ENCODE measurements at places on chromosomes 11 and 22.
A peak's percentile ranks its signal among the peaks of the same experiment; 100 is the strongest.

GRCh38 chr22:47225080-47225930 is 462.9 kb downstream of the TBC1D22A start:
- DNase-seq: no peak

DNA sequence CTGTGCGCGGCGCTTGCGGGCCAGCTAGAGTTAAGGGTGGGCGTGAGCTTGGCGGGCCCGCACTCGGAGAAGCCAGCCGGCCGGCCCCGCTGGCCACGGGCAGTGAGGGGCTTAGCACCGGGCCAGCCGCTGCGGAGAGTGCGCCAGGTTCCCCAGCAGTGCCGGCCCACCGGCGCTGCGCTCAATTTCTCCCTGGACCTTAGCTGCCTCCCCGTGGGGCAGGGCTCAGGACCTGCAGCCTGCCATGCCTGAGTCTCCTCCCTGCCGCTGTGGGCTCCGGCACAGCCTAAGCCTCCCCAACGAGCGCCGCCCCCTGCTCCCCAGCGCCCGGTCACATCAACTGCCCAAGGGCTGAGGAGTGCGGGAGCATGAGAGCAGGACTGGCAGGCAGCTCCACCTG is 5.2 kb upstream of the PES1 start:
- DNase-seq: no peak

GRCh38 chr11:68386331-68386978 is 74.1 kb downstream of the LRP5 start:
- DNase-seq: no peak

DNA sequence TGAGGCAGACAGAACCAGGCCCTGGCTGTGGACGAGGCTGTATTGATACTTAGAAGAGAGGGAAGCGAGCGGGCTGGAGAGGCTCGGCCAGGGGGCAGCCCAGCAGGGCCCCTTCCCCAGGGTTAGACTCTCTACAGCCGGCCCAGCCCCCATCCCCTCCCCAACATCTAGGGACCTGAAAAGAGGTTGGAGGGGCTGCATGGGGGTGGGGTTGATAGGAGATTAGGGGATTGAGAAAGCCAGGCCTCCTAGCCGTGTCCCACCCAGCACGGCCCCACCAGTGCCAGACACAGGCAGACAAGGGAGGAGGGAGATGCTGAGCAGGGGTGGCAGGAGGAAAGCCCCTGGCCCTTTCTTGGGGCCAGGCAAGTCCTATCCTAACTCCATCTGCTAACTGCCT is 5.7 kb downstream of the LSP1 start:
- no peak for DNase-seq

GRCh38 chr11:81573367-81573766 is 1160.3 kb downstream of the FAM181B start:
- DNase-seq: no peak

- DNase-seq: no peak
Measured at GRCh38 chr22:22820076-22820475, 67.5 kb upstream of the IGLL5 start.

DNA sequence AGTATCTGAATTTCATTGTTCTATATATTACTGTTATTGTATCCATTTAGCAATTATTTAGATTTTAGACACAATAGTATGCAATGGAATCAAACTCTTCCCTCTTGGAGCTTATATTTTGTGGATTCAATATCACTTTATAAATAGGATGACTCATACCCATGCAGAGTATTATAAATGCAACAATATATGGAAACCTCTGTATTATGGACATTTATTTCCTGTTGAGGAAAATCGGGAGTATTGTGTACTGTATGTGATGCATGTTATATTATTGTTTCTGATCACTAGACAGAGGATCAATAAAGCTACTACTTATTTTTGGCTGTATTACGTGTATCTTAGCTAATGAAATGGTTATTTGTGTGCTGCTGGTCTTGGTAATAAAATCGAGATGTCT is 770 bp downstream of the METTL15 start:
- DNase-seq: peak; percentile 44

GRCh38 chr22:36253523-36254490 is 874 bp downstream of the APOL1 start:
- DNase-seq: peak; percentile 78

DNA sequence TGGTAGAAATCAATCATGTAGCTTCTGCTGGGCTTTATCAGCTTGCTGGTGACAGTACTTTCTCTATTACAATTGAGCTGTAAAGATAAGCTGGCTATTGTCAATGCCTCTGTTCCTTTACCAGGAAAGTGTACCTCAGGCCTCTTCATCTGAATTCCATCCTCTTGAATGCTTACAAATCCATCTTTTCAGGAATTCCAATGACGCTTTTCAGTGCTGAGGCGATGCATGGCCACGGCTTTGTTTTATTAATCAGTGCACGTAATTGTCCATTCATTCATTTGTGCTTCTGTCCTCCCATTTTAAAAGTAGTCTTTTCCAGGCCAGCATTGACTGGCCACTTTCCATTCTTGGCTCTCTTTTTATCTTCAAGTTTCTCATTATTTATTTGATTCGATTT is 202.0 kb downstream of the PGR start:
- DNase-seq: no peak

GRCh38 chr11:34052608-34053160 is 1.2 kb downstream of the CAPRIN1 start:
- peak; percentile 63 for DNase-seq

- DNase-seq: no peak
Measured at GRCh38 chr11:85953491-85954143, 98.4 kb downstream of the CCDC83 start.

- no peak for DNase-seq
Measured at GRCh38 chr11:124405581-124405980, 6.8 kb upstream of the OR8B3 start.

- no peak for DNase-seq
Measured at GRCh38 chr22:49462795-49463194, 364.9 kb downstream of the BRD1 start.

DNA sequence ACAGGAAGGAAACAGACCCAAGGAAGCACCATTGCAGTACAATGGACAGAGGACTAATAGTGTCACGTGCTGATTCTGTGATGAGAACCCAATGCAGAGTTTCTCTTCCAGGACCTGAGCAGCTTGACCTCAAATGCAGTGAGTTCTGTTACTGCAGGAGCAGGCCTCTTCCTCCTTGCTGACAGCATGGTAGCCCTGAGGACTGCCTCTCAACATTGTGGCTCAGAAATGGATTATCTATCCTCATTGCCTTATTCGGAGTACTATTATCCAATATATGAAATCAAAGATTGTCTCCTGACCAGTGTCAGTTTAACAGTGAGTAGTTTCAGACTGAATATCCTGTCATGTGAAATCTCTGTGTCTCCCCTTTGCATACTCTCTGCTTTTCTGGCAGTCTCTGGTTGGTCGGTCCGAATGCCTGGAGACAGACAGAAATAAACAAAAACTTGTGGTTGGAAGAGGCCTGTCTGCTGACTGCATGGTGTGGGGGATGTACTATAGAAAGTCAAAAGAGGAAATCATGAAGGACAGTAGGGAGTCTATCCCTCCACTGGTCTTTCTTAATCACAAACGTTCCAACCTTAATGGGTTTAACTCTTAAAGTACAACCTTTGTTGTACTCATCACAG is 6.9 kb upstream of the MS4A14 start:
- no peak for DNase-seq

DNA sequence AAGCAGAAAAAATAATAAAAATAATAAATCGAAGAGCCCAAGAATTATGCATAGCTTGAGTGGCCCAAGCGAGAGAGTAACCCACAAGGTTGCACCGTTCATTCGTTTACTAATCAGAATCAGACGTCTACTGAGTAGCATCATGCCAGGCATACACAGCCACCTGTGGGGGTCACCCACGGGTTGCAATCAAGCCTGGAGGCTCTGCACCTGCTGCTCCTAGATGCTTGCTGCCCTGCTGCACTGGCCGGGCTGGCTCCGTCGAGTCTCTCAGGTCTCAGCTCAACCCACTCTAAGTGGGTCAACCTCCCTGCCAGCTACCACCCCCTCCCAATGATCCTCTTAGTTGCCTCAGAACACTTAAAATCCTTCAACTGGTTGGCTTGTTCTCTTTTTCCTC is 2.0 kb upstream of the TESMIN start:
- no peak for DNase-seq

DNA sequence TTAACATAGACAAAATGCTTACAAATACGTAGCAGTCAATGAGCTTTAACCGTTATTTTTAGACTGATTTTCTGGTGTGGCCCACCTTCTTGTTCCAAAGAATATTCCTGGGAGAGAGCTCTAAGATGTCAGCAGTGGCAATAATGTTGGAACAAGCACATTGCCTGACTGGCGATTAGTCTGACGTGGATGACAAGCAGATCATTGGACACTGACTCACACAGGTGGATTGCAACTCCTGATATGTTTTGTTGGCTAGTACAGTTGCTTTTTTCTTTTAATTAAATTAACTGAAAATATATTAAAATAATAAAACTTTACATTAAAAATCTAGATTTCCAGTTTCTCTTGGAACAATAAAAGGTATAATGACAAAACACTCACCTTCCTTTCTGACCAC is 78.0 kb downstream of the TENM4 start:
- DNase-seq: no peak

- DNase-seq: peak; percentile 36
Measured at GRCh38 chr11:79100093-79100910, 340.5 kb downstream of the TENM4 start.

- DNase-seq: peak; percentile 26
Measured at GRCh38 chr22:30291058-30291892, 2.0 kb upstream of the CASTOR1 start.

DNA sequence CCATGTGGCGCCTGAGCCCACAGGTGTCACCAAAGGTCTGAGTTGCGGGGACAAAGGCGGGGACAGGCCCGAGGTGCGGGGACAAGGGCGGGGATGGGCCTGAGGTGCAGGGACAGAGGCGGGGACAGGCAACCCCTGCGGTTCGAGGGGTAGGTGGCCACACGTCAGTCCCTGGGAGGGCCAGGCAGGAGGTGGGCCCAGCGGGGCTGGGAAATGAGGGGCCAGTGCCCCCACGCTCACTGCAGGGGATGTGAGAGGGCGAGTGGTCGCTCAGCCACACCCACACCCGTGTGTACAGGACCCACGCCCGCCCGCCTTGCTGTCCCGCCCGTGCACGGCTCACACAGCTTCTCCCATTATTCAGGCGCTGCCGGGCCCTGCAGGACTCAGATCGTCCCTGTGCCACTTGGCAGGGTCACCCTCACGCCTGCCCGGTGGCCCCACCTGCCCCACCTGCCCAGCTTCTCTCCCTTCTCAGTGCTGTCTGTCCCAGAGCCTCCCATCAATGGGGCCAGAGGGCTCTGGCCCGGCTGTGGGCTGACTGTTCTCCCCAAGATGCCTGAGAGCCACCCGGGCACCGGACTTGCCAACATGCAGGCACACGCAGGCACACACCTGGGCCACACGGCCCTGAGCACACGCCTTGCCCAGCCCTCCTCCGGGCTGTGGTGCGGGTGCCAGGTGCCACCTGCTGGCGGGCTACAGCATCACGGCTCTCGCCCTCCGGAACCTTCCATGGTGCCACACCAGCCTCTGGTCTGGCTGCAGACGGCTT is 14.2 kb upstream of the MUC6 start:
- peak; percentile 83 for DNase-seq

DNA sequence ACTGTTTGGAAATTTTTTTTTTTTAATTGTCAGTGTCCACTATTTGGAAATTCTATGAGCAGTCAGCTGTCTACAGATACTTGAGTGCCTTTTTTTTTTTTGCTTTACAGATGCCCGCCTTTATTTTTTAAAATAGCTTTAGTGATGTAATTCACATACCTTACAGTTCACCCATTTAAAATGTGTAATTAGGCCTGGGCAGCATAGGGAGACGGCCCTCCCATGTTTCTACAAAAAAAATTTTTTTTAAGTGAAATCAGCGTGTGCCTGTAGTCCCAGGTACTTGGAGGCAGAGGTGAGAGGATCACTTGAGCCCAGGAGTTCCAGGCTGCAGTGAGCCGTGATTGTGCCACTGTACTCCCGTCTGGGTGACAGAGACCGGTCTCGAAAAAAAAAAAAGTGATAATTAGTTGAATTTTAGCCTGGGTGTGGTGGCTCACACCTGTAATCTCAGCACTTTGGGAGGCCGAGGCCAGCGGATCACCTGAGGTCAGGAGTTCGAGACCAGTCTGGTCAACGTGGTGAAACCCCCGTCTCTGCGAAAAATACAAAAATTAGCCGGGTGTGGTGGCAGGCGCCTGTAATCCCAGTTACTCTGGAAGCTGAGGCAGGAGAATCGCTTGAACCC is 1.5 kb downstream of the ZNF143 start:
- DNase-seq: peak; percentile 44

GRCh38 chr11:57568330-57568766 is 876 bp upstream of the UBE2L6 start:
- DNase-seq: peak; percentile 91

- no peak for DNase-seq
Measured at GRCh38 chr11:113723787-113724186, 17.7 kb upstream of the TMPRSS5 start.

GRCh38 chr11:92504534-92504933 is 279.9 kb downstream of the FAT3 start:
- DNase-seq: no peak

DNA sequence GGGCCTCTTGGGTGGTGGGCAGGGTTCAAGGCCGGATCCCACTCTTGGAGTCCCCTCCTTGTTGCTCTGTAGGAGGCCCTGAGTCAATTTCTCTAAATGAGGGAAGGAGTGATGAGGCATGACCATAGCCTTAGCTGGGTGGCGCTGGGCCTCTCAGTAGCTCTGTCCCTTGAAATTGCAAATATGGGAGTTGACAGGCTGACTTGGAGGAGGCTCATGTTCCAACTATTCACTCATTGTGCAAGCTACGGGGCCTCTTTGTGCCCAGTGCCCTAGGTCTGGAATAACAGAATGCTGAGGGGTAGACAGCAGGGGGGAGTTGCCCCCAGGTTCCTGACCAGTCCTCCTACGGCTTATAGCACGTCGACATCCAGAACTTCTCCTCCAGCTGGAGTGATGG is 8.0 kb downstream of the SELENOM start:
- no peak for DNase-seq

- DNase-seq: no peak
Measured at GRCh38 chr11:57224537-57224936, 12.5 kb downstream of the APLNR start.

- no peak for DNase-seq
Measured at GRCh38 chr11:100098560-100098959, 588.5 kb upstream of the ARHGAP42 start.

DNA sequence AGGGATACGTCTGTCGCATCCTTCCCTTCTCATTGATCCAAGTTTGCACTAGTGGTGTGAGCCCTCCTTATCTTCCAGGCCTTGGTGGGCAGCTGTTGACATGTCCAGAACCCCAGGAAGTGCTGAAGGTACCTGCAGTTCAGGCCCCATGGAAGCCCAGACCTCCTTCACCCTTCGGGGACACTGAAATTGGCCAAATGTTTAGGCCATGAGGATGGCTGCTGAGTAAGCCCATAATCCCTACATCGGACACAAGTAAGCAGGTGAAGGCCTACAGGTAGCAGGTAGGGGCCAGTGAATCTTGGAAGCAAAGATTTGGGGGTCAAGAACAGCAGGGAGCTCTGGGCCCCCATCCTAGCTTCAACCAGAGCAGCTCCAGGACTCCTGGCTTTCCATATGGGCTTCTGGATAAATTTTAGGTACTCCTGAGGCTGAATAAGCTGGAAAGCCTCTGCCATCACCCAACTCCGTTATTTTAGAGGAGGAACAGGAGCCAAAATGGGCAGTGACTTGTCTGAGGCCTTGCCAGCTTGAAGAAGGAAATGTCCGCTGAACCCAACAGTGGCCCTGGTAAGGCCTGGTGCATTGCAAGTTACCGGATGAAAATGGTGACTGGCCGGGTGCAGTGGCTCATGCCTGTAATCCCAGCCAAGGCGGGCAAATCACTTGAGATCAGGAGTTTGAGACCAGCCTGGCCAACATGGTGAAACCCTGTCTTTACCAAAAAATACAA is 45.2 kb downstream of the MORC2 start:
- DNase-seq: no peak

All from erythroblast (primary cell).